ENCODE measurements at places on chromosomes 5 and 9. TPM values are rescaled to one million over a fixed set of nuclear protein-coding genes. Genes with fewer than 3 reads are reported as not detected.

- DNase-seq, result no peak
Observed at GRCh38 chr5:17663182-17663581, 28.9 kb downstream of the TAF11L14 start.

PRR16 gene
- 1.9 TPM for total RNA-seq

- DNase-seq, result no peak
Observed at GRCh38 chr9:93305497-93306020, 121.6 kb downstream of the WNK2 start.

TNC gene
- 5.1 TPM for total RNA-seq

DNA sequence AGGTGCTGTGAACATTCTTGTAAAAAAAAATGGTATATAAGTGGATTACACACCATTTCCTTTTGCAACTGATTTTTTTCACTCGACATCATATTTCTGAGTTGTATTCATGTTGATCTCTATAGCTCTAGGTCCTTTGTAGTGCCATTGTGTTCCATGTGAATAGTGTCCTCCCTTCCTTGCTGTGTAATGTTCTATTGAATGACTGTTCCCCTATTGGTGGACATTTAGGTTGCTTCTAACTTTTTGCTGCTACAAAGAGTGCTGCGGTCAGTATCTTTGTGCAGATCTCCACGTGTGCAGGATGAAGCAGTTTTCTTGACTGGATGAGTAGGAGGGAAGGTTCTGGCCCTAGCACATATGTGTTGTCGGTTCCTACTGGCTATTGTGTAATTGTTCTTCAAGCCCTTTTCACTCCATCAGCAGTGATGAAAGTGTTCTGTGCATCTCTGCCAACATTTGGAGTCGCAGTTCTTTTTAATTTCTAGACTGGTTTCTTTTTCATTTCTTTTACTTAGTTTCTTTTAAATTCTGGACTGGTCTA is 20.2 kb downstream of the DAB2IP start:
- DNase-seq, result no peak

- no peak for DNase-seq
Observed at GRCh38 chr5:140286424-140286823, 16.5 kb downstream of the PFDN1 start.

- DNase-seq, result no peak
Observed at GRCh38 chr5:126461838-126462237, 38.6 kb downstream of the GRAMD2B start.

DIPK1B gene
- total RNA-seq, result 4.4 TPM

PCAT7 gene
- not detected for total RNA-seq

GRCh38 chr5:104891596-104891995 is 1329.0 kb upstream of the NUDT12 start:
- no peak for DNase-seq

GRCh38 chr9:13674926-13675637 is 395.6 kb upstream of the MPDZ start:
- no peak for DNase-seq

- DNase-seq, result no peak
Observed at GRCh38 chr5:51987239-51987638, 604.0 kb downstream of the ISL1 start.

- no peak for DNase-seq
Observed at GRCh38 chr5:21931116-21931515, 922.0 kb downstream of the CDH12 start.

- DNase-seq, result no peak
Observed at GRCh38 chr5:143180751-143181150, 222.7 kb downstream of the NR3C1 start.

DNA sequence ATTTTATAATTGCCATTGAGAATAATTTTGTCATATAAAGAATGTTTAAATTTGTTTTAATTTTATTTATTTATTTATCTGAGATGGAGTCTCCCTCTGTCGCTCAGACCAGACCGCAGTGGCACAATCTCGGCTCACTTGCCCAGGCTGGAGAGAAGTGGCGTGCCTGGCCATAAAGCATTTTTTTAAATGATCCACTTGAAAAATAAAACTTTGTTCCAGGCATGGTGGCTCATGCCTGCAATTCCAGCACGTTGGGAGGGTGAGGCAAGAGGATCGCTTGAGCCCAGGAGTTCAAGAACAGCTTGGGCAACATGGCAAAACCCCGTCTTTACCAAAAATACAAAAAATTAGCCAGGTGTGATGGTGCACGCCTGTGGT is 2.1 kb upstream of the SIT1 start:
- no peak for DNase-seq

PPP2CA gene
- 151 TPM for total RNA-seq

G3BP1 gene
- total RNA-seq, result 115 TPM

RPL7A gene
- total RNA-seq, result 2,244 TPM

- DNase-seq, result no peak
Observed at GRCh38 chr9:132756214-132756845, 86.1 kb downstream of the GTF3C4 start.

- no peak for DNase-seq
Observed at GRCh38 chr5:59789197-59789596, 104.3 kb downstream of the PDE4D start.

KCTD16 gene
- 0.19 TPM for total RNA-seq

NRG2 gene
- total RNA-seq, result 2.3 TPM

GRCh38 chr9:134602547-134603362 is 38.8 kb upstream of the COL5A1 start:
- DNase-seq, result no peak

ZNF483 gene
- total RNA-seq, result 3.8 TPM

CDO1 gene
- total RNA-seq, result 153 TPM

CDX1 gene
- not detected for total RNA-seq

GRCh38 chr9:78365748-78366697 is 69.1 kb downstream of the PSAT1 start:
- DNase-seq, result no peak

IFNA7 gene
- total RNA-seq, result not detected

DNA sequence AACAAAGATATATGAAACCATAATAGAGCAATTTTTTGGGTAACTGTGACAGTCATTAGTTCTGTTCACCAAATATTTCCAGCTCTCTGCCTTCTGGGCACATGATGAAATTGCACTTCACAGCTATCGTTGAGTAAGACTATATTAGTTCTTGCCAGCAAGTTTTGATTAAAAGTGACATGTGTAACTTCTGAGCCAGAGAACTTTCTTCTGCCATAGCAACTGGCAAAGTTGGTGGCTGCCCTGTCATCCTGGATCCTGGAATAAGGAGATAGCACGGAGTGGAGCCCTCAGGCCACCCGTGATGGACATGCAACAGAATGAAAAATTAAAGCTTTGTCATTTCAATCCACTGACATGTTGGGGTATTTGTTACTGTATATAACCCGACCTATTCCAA is 194.4 kb upstream of the VCAN start:
- no peak for DNase-seq
